ENCODE measurements at places on chromosomes 4 and X.

DNA sequence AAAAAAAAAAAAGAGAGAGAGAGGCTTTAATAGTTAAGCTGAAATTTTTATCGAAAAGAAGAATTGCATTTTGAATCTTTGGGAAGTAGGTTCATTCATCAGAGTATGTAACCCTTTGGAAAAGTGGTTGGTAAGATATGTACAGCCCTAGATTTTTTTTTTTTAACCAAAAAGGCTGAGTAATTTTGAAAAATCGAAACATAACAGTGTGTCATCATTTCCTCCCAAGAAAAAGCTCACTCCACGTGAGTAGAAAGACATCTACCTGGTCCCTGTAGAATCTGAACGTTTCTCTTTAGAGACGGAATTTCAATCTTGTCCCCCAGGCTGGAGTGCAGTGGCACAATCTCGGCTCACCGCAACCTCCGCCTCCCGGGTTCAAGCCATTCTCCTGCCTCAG lies 16.2 kb downstream of the SHOX start:
- no peaks in the 10 kb centered on the region for H3K4me1 ChIP-seq
- DNase-seq: no peak
- no peak overlapping the region for H3K27ac ChIP-seq
- H3K4me3 ChIP-seq: no peak overlapping the region

DNA sequence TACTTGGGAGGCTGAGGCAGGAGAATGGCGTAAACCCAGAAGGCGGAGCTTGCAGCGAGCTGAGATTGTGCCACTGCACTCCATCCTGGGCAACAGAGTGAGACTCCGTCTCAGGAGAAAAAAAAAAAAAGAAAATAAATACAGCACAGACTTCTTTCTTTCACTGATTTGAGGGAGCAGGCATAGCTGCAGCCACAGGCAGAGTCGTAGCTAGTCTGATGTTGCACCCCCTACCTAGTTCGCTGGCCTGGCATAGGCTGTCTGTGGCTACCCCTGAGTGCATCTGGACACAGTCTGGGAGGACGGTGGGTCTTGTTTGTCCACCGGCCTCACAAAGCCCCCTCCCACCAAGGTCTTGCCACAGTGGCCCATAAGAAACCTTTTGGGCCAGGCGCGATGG lies 21.4 kb downstream of the IL3RA start:
- H3K27me3 ChIP-seq: no peaks in the 10 kb centered on the region
- no peaks in the 10 kb centered on the region for H3K4me1 ChIP-seq
- no peak for DNase-seq
- no peak overlapping the region for H3K4me3 ChIP-seq
- no peaks in the 10 kb centered on the region for H3K36me3 ChIP-seq

DNA sequence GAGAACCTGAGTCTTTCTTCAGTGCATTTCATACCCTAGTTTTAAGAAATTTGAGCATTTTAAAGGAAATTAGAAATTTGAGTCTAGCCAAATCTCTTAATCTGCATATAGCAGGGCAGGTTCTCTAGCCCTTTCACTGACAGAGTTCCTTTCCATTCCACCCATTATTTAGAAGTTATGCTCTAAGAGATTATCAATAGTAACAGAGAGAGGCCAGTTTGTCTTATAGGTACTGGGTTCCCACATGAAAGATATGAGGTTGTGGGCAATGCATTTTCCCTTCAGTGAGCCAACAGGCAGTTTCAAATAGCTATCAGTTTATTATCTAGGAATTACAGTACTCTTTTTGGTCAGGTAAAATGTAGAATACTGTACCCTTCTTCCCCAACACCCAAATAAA lies 7.3 kb upstream of the GALNT7 start:
- H3K27ac ChIP-seq: no peak overlapping the region
- H3K36me3 ChIP-seq: peaks cover 12% of the 10 kb centered on the region
- H3K27me3 ChIP-seq: no peaks in the 10 kb centered on the region
- no peak for DNase-seq

- no peaks in the 10 kb centered on the region for H3K27me3 ChIP-seq
- no peak for DNase-seq
- peaks cover 48% of the 10 kb centered on the region for H3K36me3 ChIP-seq
- H3K4me1 ChIP-seq: peaks cover 37% of the 10 kb centered on the region
Measured at GRCh38 chr4:7062816-7063215, 5.0 kb downstream of the GRPEL1 start.

GRCh38 chr4:61533140-61533539 lies 333.0 kb downstream of the ADGRL3 start:
- H3K27ac ChIP-seq: no peak overlapping the region
- no peaks in the 10 kb centered on the region for H3K27me3 ChIP-seq
- H3K36me3 ChIP-seq: no peaks in the 10 kb centered on the region
- H3K4me3 ChIP-seq: no peak overlapping the region

GRCh38 chrX:15269618-15270521 lies at the start of gene ASB9:
TSS of gene ASB9 (minus strand) at chrX:15270083. CDS start at chrX:15269874, 209 bp downstream.
- H3K27me3 ChIP-seq: no peaks in the 10 kb centered on the region
- peaks cover 19% of the 10 kb centered on the region for H3K4me1 ChIP-seq
- no peak within 1 kb of the TSS for H3K4me3 ChIP-seq
- peak within 1 kb of the TSS; percentile 63 for H3K27ac ChIP-seq
- DNase-seq: no peak
- H3K36me3 ChIP-seq: no peaks in the 10 kb centered on the region

DNA sequence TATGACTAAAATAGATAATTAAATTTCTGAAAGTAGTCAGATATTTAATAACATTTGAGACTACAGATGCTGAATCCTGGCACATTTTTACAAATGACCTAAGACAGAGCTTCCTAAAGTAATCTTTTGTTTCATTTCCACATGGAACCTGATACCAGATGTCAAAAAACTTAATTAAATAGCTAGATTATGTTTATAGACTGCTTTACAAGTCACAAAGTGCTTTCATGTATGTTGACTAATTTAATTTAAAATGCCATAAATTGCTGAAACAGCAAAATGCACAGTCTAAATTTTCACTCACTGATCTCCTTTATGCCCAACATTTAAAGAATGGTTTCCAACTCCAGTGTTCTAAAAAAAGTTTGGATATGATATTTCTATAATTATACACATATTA lies 299.1 kb upstream of the TBX22 start:
- H3K27me3 ChIP-seq: no peaks in the 10 kb centered on the region
- no peak for DNase-seq
- no peaks in the 10 kb centered on the region for H3K36me3 ChIP-seq
- no peaks in the 10 kb centered on the region for H3K4me1 ChIP-seq
- no peak overlapping the region for H3K4me3 ChIP-seq

- no peaks in the 10 kb centered on the region for H3K36me3 ChIP-seq
- no peak overlapping the region for H3K4me3 ChIP-seq
- H3K27ac ChIP-seq: no peak overlapping the region
- no peak for DNase-seq
- H3K4me1 ChIP-seq: no peaks in the 10 kb centered on the region
Measured at GRCh38 chr4:37758226-37758625, 68.3 kb upstream of the PGM2 start.
